ENCODE measurements at places on chromosomes 12 and 14. TPM values are rescaled to one million over a fixed set of nuclear protein-coding genes. Genes with fewer than 3 reads are reported as not detected.

NFATC4 gene
- 97.9 TPM for total RNA-seq

MYH6 gene
- total RNA-seq, result not detected

NANOG gene
- not detected for total RNA-seq

WNT1 gene
- not detected for total RNA-seq

ADAM21 gene
- total RNA-seq, result 0.77 TPM

RNASE2 gene
- not detected for total RNA-seq

PRH2 gene
- total RNA-seq, result 0.63 TPM

MFAP5 gene
- total RNA-seq, result 17.5 TPM

SLC6A13 gene
- total RNA-seq, result not detected

HOXC10 gene
- not detected for total RNA-seq

OTX2 gene
- not detected for total RNA-seq

GPR68 gene
- total RNA-seq, result 10.4 TPM

EID3 gene
- total RNA-seq, result 9.1 TPM

LMBR1L gene
- 61.0 TPM for total RNA-seq

TAMALIN gene
- 19.2 TPM for total RNA-seq

DCAF4 gene
- total RNA-seq, result 9.6 TPM

NTN4 gene
- total RNA-seq, result 48.6 TPM

GARIN6 gene
- total RNA-seq, result not detected

PTPRQ gene
- 0.26 TPM for total RNA-seq

OR6C2 gene
- not detected for total RNA-seq

CLEC6A gene
- not detected for total RNA-seq

KRT84 gene
- total RNA-seq, result not detected

DHRS4 gene
- total RNA-seq, result 61.6 TPM

AQP2 gene
- total RNA-seq, result not detected

SMCO2 gene
- total RNA-seq, result not detected

KRT80 gene
- total RNA-seq, result under 0.01 TPM

RBP5 gene
- not detected for total RNA-seq

TEX22 gene
- 0.43 TPM for total RNA-seq

HCAR2 gene
- not detected for total RNA-seq

CEBPE gene
- total RNA-seq, result 0.16 TPM

ULK1 gene
- 9.9 TPM for total RNA-seq

SLC24A4 gene
- not detected for total RNA-seq

NTF3 gene
- not detected for total RNA-seq

HOXC4 gene
- total RNA-seq, result 0.16 TPM

NRL gene
- 0.95 TPM for total RNA-seq

NINJ2 gene
- 3.0 TPM for total RNA-seq

KLRD1 gene
- total RNA-seq, result 0.09 TPM

GLTP gene
- 33.3 TPM for total RNA-seq

CRACR2A gene
- total RNA-seq, result 9.5 TPM

ARG2 gene
- 0.34 TPM for total RNA-seq

DAZAP2 gene
- 43.8 TPM for total RNA-seq

GYS2 gene
- total RNA-seq, result not detected

RIN3 gene
- 1.9 TPM for total RNA-seq

HOXC6 gene
- 0.43 TPM for total RNA-seq

PLD4 gene
- 0.09 TPM for total RNA-seq

GUCY2C gene
- total RNA-seq, result not detected

CDK4 gene
- 163 TPM for total RNA-seq

RNF212B gene
- total RNA-seq, result not detected

ENDOU gene
- 0.09 TPM for total RNA-seq

SLC6A12 gene
- total RNA-seq, result not detected

CFAP54 gene
- 0.86 TPM for total RNA-seq

SYNDIG1L gene
- under 0.01 TPM for total RNA-seq

LHX5 gene
- total RNA-seq, result not detected

KRT79 gene
- total RNA-seq, result not detected

ATL1 gene
- 7.3 TPM for total RNA-seq
